Vagina (tissue), 2 donors: ENCODE measurements at places on chromosomes 3 and 15.

DNA sequence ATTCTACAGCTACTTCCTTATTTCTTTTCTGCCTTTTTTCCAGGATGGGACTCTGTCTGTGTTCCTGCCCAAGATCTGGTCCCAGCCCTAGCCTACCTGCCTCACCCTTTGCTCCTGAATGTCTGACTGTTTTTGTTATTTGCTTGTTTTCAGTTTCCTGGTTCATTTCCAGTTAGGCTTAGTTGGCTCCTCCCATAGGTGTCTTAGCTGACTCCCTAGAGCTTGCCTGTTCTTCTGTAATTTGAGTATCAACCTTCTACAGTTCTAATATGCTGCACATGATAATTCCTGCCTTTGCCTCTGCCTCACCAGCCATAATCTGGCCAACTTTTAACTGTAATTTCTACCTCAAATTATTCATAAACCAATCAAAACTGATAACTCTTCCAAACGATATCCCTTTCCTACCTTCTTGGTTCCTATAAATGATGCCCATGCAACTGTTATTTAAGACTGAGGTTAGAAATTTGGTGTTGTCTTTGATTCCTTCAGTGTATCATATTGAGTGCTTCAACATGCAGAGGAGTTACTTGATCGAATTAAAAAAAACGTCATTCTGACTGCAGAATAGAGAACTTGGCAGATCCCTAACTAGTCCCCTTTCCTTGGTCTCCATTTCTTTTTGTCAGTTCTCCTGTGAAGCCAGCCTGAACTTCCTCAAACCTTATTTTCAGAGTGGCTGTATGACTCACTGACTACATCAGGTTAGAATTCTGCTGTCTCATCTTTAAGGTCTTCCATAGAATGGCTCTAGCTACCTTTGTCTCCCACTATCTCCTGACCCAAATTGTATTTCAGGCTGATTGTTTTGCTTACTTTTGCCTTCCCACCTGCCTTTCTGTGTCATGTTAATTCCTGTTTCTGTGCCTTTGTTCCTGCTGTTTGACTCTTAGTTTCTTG lies 8.4 kb downstream of the GOLM2 start:
- no peak for DNase-seq

GRCh38 chr3:185878920-185879319 lies 54.1 kb upstream of the IGF2BP2 start:
- DNase-seq = no peak

DNA sequence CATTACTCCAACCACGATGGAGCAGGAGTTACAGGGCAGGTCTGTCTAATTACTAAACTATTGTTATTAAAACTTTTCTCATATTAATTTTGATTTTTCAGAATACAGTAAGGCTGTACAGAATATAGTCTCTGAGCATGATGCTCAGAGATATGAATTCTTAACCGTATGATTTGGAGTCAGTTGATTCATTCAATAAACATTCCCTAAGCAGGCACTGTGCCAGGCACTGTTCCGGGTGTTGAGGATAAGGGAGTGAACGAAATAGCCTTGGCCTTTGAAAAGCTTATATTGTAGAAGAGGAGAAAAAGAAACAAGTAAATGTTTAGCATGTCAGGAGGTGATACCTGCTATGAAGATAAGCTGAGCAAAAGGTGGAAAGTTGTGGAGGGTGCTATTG lies 187.3 kb downstream of the KCNAB1 start:
- DNase-seq = no peak

DNA sequence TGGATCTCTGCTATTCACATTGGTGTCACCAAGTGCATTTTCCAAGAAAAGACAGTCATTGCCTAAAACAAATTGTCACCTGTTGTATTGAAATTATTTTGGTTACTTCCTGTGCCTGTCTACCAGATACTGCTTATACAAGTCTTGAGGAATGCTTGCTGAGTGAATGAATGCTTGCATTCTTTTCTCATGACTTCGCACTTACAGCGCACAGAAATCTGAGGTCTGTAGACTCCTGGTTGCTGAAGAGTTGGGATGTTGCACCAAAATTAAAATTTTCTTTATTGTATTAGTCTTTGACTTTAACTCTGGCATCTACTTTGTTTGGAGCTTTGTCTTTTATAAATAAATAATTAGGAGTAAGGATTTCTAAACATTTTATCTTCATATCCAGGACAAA lies 28.4 kb downstream of the SH3GL3 start:
- no peak for DNase-seq

DNA sequence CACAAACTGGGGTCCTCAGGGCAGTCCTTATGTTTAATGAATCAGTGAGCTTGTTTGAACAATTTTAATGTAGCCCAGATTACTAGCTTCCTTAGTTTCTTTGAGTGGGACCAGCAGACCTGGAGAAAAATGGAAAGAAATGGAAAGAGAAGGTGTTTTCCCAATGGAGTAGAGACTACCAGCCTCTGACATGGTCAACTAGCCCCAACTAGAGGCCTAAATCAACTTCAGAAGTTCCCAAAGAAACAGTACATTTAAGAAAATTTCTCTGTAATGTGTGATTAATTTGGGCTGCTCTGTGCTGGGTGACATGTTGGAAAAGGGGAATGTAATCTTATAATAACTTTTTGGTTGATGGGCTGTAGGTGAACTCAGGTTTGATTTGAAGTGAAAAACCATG lies 310.9 kb downstream of the MFSD1 start:
- no peak for DNase-seq

DNA sequence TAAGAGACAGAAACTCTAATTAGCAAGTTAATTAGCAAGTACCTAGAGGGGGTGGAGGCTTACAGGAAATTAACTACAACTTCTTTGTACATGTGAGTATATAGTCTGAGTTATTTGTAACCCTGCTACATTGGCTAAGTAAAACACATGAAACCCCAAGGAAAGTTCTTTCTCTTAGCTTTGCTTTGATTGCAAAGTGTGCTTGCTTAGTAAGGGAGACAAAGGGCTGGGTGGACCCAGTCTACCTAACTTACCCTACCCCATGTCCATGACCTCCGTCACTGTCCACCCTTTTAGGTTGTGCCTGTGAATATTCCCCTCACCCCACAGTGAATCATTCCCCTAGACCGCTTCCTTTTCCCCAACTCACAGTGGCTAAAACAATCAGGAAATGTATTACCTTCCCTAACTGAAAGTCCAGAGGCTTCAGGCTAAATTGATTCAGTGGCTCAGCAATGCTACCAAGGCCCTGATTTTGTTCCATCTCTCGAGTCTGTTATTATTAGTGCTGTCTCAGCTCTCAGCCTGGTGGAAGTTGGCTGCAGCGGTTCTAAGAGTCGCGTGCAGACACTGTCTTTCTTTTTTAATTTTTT lies 31.1 kb upstream of the RYR3 start:
- DNase-seq = no peak

- DNase-seq = no peak
Measured at GRCh38 chr15:63203451-63204090, 14.2 kb downstream of the RAB8B start.

GRCh38 chr15:83794209-83794608 lies 140.3 kb downstream of the ADAMTSL3 start:
- DNase-seq = no peak

DNA sequence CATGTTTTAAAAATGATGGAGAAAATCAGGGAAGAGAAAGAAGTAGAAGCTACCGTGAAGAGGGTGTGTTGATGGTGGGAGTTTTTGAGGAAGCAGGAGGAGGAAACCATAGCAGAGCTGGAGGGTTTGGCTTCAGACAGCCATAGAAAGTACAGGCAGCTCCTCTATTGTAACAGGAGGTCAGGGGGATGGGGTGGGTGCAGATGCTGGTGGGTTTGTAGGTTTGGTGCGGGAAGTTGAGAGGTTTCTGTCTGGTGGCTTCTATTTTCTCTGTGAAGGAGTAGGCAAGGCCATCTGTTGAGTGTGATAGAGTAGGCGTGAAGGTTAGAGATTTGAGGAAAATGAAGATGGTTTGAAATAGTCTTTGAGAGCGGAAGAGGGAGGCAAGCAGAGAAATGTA lies 97.7 kb upstream of the TBC1D5 start:
- no peak for DNase-seq

DNA sequence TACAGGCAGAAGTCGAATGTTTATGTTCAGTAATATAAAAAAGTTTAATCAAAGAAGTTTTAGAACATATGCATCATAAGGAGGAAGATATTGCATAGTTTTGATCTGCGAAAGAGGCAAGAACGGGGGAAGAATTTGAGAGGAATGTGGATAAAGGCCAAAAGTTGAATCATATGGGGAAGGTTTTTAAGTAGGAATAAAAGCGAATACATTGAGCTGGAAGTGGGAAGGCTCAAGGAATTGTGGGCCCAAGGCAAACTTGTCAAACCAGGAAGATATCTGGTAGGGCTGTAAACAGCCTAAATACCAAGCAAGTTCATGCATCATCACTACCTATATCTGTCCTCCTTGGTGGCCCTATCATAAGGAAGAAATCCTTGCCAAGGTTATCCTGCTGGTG lies 186.9 kb downstream of the MAGI1 start:
- DNase-seq = no peak

GRCh38 chr15:91795235-91795634 lies 58.3 kb upstream of the SLCO3A1 start:
- no peak for DNase-seq

DNA sequence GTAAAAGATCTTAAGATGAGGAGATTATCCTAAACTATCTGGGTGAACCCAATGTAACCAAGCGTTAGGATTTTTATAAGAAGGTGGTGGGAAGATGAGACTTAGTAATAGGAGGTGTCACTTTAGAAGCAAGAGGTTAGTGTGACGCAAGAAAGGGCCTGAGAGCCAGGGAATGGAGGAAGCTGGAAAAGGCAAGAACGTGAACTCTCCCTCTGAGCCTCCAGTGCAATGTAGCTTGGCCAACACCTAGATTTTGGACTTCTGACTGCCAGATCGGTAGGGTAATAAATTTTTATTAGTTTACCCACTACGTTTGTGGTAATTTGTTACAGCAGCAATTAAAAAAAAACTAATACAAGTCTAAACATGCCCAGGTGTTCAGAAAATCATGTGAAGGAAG lies 20.8 kb upstream of the CNTN6 start:
- DNase-seq = no peak

DNA sequence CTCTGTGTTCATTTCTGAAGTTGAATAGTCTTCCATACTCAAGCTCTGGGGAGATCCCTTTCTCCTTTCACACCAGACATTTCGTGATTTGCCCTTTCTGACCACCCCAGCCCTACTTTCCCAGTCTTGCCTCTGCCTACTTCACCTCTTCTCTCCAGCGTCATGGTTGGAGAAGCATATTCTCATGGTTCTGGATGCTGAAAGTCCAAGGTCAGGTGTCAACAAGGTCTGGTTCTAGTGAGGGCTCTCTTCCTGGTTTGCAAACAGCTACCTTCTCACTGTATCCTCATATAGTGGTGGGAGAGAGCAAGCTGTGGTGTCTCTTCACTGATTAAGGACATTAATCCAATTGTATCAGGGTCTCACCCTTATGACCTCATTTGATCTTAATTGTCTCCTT lies 169.4 kb downstream of the IGF1R start:
- no peak for DNase-seq

DNA sequence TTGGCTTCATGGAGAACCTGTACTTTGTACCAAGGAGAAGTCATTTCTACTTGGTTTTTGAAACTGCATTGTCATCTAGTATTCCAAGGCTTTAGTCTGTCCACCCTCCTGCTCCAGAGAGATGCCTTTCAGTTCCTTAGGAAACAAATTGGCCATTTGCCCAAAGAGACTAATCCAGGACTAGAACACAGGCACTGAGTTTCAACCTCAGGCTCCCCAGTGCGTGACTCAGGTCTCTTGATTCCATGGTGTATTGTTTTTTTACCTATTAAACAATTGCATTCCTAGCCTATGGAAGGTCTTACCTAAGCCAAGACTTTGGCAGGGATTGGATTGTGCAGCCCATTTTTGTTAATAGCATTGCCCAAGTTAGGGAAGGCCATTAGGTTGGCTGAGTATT lies 214.8 kb upstream of the CTDSPL start:
- DNase-seq = no peak

DNA sequence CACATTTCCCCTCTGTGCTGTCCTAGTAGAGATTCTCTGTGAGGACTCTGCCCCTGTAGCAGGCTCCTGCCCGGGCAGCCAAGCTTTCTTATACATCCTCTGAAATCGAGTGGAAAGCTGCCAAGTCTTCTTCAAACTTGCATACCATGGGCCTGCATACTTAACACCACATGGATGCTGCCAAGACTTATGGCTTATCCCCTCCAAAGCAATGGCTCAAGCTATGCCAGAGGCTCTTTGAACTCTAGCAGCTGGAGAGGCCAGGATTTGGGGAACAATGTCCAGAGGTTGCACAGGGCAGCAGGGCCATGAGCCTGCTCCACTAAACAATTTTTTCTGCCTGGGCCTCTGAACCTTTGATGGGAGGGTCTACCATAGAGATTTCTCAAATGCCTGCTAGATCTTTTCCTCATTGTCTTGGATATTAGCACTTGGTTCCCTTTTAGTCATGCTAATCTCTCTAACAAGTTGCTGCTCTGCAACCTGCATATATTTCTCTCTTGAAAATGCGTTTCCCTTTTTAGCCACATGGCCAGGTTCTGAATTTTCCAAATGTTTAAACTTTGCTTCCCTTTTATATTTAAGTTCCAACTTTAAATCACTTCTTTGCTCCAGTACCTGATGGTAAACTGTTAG lies 6.1 kb upstream of the PLSCR4 start:
- DNase-seq = no peak

GRCh38 chr3:139157161-139157932 lies 112.7 kb upstream of the PRR23C start:
- no peak for DNase-seq

DNA sequence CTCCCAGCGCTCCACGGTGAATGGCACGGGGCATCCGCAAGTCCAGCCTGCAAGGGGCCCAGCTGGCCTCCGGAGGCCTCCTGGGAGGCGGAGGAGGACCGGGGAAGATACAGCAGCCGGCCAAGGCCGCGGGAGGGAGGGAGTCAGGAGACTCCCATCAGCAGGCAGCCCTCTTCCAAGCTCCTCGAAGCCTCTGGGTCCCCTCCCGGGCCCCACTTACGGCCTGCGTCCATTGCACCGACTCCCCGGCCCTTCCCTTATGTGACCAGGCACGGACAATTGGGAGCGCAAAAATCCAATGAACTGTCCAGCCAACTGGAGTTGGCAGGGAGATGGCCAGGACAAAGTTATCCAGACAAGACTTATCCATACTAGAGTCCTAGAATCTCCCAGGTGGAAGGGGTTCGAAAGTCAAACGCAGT lies 668 bp downstream of the MFGE8 start:
- DNase-seq = no peak
